ENCODE measurements at places on chromosomes 1 and 21.
A peak's percentile ranks its signal among the peaks of the same experiment; 100 is the strongest.

- no peak for DNase-seq
Measured at GRCh38 chr1:48524892-48525467, 53.0 kb upstream of the SPATA6 start.

- no peak for DNase-seq
Measured at GRCh38 chr1:160975026-160975425, 20.4 kb upstream of the ITLN2 start.

DNA sequence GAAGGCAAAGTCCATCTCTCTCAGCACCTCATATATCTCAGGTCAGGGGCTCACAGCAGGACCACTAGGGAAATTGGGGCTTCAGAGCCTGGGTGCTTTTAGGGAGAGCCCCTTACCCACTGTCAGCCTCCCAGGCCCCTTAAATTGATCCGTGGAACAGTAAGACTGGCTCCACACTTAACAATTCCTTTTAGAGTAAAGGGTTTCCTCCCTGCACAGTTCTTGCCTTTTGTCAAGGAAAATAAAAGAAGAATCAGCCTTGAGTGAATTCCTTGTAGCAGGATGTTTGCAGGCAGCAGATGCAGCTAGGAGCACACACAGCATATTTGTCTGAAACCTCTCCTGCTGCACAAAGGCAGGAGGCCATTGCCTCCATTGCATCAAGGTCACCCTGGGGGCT lies 184.9 kb downstream of the SEC16B start:
- DNase-seq, result no peak

DNA sequence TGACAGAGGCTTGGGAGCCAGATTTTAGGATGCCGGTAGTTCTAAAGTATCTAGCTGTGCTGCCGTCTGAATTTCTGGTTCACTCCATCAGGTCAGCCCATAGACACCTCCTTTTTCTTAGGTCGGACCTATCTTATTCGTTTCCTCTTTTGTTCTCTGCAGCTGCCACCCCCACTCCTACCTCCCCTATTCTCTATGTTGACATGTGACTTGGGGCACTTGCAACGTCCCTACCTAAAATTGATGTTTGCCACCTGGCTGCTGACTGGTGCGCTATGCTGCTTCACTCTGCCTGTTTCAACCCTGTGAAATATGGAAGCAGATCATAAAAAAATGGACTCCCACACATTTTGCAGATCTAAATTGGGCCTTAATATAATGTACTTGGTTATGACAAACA lies 55.3 kb downstream of the PBX1 start:
- no peak for DNase-seq

- DNase-seq, result peak; percentile 11
Measured at GRCh38 chr1:1918901-1919303, at the start of gene TMEM52. Gene TMEM52 (minus strand): TSS chr1:1919279. CDS start chr1:1919265, 14 bp downstream.

DNA sequence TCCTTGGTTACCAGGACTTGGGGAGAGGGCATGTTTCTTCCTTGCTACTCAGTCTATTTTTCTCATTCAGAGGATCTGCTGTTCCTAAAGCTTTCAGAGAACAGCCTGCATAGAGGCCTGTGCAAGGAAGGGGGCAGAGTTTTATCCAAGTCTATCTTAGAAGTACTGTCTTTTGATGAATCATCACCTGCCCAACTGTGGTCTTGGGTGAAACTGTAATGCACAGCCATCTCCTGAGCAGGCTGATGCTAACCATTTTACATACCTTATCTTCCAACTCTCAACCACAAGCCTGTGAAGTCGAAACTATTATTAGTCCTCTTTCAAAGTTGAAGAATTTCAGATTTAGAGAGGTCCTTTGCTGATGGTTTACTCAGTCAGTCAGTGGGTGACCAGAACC lies 368.0 kb downstream of the HHAT start:
- no peak for DNase-seq

GRCh38 chr1:232398823-232399222 lies 231.1 kb downstream of the SIPA1L2 start:
- no peak for DNase-seq

- DNase-seq, result no peak
Measured at GRCh38 chr1:182869241-182869666, 30.1 kb downstream of the DHX9 start.

DNA sequence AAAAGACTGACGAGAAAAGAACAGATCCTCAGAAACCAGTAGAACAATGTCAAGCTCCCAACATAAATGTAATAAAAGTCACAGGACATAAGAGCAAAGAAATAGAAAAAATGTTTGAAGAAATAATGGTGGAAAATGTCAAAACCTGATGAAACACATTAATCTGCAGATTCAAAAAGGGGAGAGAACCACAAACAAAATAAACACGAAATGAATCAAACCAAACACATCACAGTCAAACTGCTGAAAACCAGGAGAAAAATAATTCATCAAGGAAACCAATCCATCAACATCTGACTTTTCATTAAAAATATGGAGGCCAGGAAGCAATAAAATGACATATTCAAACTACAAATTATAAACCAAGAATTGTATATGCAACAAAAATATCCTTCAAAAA lies 31.9 kb downstream of the TRIM33 start:
- DNase-seq, result no peak

GRCh38 chr1:119285482-119285881 lies 83.1 kb upstream of the HAO2 start:
- DNase-seq, result no peak

- no peak for DNase-seq
Measured at GRCh38 chr1:171160639-171161354, 24.3 kb upstream of the FMO2 start.

GRCh38 chr1:64033667-64034220 lies 169.7 kb upstream of the UBE2U start:
- DNase-seq, result no peak

DNA sequence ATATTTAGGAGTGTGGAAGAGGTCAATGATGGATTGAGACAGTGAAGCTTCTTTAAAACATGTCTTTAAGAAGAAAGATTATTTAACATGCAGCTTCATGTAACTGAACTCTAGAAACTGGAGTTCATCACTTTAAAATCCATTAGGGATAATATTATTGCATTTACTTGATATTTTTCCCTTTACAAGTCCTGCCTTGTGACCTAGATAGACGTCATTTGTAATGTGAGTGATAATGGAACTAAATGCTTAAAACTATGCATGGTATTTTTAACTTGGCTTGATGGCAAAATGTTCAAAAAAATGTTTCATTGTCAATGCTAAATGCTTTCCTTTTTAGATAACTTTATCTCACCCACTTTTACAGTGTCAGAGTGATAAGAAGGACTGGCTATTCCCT lies 723.7 kb downstream of the RWDD3 start:
- DNase-seq, result no peak

DNA sequence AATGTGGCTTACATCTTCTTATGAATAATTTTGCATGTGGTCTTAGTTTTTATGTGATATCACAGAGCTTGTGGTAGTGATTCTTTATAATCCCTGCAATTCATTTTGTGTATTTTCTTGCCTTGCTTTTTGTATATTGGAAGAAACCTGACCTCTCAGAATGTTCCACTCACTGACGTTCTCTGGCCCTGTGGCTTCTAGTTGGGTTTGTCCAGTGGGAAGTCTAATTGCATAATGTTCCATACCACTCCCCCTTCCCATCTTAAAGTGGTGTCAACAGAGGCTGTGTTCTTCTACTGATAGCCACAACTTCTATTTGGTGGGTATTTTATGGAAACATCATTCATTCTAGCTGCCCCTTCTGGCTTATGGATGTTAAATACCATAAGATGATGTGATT lies 225.3 kb downstream of the BACH1 start:
- no peak for DNase-seq

DNA sequence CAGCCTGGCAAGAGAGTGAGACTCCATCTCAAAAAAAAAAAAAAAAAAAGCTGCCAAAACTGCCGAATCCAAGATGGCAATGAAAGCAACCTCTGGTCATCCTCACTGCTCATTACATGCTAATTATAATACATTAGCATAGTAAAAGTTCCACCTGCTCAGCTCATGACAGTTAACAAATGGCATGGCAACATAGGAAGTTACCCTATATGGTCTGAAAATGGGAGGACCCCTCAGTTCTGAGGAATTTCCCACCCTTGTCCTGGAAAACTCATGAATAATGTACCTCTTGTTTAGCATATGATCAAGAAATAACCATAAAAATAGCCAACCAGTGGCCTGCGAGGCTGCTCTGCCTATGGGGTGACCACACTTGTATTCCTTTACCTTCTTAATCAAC lies 93.1 kb upstream of the PGBD5 start:
- no peak for DNase-seq

DNA sequence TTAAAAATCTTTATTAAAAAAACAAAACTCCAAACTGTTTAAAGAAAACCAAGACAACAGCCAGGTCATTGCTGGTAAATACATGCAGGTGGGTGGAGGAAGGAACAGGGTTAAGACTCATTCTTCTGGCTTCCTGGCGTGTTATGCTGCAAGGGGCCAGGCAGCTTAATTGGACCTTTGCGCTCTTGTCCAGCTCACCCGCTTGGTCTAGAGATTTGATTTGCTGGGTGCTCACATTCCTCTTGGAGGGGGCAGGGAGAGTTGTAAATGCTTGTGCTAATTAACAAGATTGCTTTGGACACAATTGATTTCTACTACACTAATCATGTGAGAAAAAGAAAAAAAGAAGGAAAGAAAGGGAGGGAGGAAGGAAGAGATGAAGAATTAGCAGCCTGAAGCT lies 10.5 kb downstream of the CEP104 start:
- DNase-seq, result no peak

- DNase-seq, result no peak
Measured at GRCh38 chr1:54804471-54805132, 3.5 kb upstream of the TTC22 start.

DNA sequence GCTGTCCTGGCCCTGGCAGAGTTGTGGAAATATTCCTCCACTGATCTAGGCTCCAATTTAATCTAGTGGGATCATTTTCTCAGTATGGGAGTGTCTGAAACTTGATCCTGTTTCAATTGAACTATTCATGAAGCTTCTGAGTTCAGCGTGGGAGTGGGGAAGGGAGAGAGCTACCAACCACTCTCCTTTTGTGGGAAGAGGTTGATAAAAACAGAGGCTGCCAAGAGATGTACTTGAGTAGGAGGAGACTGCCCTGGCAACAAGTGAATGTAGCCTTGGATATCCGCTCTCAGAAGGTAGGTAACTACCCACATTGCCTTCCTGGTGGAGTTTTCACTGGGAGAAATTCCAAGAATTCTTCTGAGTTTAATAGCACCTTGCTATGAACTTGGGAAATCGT lies at the start of gene CTXND2:
CTXND2 (plus strand) TSS at position 119 of the 400 bp plus-strand sequence. CDS start 25,179 bp downstream, outside the sequence.
- no peak for DNase-seq

DNA sequence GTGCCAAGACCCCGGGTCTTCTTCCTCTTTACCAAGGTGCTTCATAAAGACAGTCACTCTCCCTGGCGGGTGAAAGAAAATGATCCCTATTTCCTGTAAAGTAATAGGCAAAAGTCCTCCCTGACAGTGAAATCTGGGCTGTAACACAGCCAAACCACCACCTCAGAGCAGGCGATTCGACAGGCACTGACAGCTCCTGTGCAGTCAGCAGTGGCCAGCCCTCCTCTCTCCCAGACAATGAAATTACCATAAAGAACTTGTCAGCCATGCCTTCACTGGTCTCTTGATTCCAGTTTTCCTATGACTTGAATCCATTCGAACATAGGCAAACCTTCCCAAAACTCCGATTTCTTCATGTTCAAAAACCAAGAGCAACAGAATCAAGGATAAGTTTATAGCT lies 492.2 kb upstream of the DAB1 start:
- DNase-seq, result no peak

GRCh38 chr1:9440763-9441194 lies 98.5 kb upstream of the SLC25A33 start:
- DNase-seq, result no peak

DNA sequence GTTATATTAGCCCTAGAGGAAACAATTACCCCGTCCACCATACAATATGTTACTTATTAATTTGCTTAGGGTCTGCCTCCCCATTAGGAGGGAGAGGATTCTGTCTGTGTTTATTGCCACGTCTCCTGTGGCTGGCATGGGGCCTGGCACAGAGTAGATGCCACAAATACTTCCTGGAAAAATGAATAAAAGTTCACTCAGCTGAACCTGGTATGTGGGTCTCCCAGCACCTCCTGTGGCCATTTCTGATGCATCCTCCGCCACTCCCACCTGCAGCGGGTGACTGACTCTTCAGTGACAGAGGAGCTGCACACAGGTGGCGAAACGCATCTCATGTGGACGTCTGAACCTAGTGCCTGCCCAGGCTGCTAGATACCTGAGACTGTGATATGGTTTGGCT lies 112.7 kb downstream of the CLIC6 start:
- no peak for DNase-seq

DNA sequence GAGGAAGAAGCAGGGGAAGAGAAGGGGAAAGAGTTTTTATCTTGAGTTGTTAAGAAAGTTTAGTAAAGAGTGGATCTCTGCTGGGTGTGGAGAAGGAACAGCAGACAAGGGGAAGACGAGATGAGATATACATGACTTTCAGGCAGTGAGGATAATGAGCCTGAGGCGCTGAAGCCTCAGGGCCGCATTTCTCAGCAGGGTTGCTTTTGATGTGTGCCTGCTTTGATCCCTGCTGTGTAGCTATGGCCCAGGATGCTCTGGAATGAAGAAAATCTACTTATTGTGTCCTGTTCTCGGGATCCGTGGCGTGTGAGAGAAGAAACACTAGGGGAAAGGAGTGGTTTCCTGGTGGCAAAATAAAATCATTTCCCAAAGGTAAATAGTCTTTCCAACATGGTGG lies 15.1 kb upstream of the RPE65 start:
- DNase-seq, result no peak

- DNase-seq, result no peak
Measured at GRCh38 chr1:71859806-71860205, 422.5 kb downstream of the NEGR1 start.

DNA sequence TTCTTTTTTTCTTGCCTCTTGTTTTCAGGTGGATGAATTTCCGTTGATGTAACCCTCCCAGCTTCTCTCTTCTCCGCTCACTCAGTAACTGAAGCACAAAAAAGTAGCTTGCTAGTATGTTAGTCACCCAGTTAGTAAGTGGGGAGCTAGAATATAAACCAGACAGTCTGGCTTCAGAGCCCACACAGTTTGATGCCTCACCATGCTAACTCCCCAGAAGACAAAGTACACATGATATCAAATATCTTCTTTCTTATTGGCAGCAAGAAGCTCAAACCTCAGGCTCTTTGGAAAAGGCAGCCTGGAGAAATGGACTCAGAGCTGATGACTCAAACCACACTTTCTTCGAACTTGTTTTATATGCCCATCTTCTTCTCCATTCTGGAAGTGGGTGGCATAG lies 187.5 kb upstream of the PLXNA2 start:
- no peak for DNase-seq

- DNase-seq, result no peak
Measured at GRCh38 chr1:201568859-201569294, 29.9 kb downstream of the NAV1 start.

DNA sequence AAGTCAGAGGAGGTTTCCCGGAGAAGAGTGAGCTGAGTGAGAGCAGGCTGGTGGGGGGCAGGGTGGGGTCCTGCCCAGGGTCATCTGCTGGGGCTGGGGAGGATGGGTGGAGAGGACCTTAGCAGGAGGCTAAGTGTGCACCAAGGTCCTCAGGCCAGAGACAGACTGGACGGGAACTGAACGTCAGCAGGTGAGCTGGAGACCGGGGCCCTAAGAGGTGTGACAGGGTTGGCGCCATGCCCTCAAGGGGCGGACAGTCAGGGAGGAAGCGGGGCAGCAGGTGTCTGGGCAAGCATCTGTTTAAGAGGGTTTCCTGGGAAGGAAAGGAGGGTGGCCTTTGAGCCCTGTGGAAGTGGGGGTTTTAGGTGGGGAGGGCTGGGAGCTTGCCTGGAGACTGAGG lies 13.6 kb upstream of the PTPN7 start:
- no peak for DNase-seq

All from stimulated activated CD4-positive, alpha-beta T cell treated with anti-CD3 and anti-CD28 coated beads, TNF-alpha, amount 100 ng/mL, for 1 hour (primary cell).